ENCODE measurements at places on chromosomes 4 and X.
A peak's percentile ranks its signal among the peaks of the same experiment; 100 is the strongest.

- no peak for DNase-seq
Observed at GRCh38 chr4:155684423-155684822, 17.8 kb downstream of the GUCY1A1 start.

GRCh38 chr4:109798866-109799265 is 2.9 kb downstream of the CFI start:
- DNase-seq, result no peak

DNA sequence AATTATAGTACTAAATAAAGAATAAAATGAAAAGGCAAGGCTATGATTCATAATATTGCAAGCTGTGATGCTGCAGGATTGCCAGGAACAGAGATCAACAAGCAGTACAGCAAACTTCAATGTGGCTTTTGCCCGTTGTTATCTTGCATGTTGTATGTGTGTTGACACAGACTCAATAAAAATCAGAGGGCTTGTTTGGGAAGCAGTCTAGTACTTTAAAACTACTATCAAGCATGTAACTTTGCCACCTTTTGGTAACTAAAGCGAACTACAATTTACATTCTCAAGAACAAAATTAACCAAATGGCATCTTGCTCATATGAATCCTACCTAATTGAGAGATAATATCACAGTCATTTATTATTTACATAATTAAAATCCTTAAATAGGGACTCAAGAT is 79.8 kb upstream of the GPM6A start:
- no peak for DNase-seq

DNA sequence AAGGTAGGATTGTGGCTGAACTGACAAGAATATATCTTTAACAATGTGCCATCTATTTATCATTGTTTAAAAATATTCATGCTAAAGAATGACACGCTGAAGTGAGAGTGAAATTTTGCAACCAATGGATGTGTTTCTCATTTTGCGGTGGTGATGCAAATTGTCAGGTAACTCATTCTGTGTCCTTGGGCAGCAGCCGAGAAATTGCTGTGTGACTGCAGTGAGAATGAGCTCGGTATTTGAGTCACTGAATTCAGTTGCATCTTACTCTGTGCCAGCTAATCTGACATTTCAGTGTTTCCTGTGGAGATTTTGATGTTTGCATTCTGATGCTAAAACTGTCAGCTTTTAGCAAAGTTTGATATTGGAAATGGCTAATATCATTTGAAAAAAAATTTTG is 28.1 kb downstream of the MCUB start:
- DNase-seq, result peak; percentile 24

GRCh38 chrX:15293451-15293850 is 22.0 kb downstream of the ASB11 start:
- no peak for DNase-seq

DNA sequence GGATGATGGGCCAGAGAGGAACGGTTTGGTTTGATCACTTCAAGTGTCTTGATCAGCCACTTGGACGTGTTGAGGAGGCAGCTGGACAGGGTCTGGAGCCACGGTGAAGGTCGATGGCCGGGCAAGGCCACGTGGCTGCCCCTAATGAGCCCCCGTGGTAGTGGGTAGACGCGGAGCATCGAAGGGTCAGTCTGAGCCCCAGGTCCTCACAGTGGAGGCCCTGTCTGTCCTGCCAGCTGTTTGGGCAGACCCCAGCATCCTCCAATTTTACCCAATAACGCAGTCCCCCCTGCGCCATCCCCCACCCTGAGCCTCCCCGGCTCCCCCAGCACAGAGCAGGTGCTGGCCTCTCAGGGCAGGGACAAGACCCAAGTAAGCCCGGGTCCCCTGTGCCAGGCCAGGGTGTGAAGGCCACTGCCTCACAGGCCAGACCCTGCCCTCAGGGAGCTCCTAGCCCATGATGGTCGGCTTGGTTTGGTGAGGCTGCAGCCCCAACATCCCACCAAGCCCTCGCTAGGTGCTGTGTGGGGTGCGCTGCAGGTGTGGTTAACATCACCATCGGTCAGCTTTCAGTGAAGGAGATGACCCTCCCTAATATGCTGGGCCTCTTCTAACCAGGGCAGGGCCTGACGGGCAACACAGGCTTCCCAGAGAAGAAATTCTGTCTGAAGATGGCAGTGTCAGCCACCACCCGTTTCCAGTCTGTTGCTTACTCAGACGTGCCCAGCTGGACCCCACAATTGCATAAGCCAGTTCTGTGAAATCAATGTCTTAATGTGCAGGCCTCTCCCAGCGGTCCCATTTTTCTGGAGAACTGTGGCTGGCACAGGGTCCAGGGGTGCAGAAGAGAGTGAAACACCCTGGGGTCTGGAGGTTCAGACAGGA is 40.5 kb upstream of the NKX1-1 start:
- DNase-seq, result no peak

DNA sequence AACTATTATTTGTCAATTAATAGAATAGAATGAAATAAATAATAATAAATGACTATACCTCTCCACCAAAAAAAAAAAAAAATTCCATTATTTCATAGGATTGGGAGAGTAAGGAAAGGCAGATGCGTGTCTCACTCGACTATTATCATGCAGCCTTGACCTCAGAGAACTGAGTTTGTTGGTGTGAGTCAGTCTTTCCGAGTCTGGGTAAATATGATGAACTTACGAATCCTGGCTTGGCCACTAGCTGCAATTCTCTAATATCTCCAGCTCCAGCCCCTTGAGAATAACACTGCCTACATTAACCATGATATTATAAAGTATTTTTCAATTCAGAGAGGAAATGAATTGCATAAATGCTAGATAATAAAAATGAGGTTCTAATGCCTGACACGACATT is 46.6 kb upstream of the DHX15 start:
- DNase-seq, result no peak

DNA sequence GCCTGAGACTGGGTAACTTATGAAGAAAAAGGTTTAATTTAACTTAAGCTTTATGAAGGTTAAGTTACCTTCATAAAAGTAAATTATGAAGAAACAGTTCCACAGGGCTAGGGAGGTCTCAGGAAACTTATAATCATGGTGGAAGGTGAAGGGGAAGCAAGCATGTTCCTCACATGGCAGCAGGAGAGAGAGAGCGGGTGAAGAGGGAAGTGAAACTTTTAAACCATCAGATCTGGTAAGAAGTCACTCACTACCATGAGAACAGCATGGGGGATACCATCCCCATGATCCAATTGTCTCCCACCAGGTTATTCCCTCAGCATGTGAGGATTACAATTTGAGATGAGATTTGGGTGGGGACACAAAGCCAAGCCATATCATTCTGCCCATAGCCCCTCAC is 944.7 kb upstream of the NDST4 start:
- DNase-seq, result no peak

All from stimulated activated CD4-positive, alpha-beta T cell treated with anti-CD3 and anti-CD28 coated beads, Interleukin-1b, Interleukin-23, amount 100 ng/mL, for 4 hours (primary cell).